NCI-H1694 treated with DMSO at 0.1 percent for 48 hours (cell line): ENCODE measurements at places on chromosomes 13 and 19.

DNA sequence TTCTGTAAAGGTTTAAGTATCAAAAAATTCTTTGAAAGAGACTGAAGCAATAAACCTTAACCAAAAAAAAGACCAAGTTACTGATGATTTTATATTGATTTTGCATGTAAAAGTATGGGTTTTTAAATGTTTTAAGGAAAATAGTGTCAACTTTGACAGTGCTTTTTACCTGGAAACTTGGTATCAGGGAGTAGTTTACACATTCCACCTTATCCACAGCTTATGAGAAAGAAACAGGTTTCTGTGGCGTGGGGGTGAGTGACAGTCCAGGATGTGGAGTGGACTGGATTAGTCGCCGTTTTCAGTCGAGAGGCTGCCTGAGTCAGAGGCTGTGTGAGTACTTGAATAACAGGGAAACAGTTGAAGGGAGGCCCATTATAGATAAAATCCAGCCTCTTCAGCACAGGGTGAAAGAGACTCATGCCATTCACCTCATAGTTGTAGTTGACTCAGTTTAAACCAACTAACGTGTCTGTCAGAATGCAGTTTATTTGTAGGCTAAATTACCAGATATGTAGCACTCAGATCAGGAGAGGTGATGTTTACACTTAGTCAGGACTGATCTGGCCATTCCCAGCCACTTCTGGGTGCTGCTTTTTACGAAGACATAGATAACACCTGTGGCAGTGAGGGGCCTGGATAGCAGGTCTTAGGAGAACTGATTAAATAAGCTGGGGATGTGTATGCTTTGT is 595 bp upstream of the GPR183 start:
- no peak for DNase-seq

DNA sequence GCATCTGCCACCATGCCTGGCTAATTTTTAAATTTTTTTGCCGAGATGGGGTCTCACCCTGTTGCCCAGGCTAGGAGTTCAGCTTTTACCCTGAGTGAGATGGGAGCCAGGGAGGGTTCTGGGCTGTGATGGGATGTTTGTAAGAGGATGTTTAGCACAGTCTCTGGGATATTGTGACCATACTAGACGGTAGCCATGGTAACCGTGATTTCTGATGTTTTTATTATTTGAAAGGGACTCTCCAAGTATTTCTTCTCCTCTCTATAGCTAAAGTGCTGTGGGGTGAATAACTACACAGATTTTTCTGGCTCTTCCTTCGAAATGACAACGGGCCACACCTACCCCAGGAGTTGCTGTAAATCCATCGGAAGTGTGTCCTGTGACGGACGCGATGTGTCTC is 10.4 kb downstream of the TSPAN16 start:
- no peak for DNase-seq

DNA sequence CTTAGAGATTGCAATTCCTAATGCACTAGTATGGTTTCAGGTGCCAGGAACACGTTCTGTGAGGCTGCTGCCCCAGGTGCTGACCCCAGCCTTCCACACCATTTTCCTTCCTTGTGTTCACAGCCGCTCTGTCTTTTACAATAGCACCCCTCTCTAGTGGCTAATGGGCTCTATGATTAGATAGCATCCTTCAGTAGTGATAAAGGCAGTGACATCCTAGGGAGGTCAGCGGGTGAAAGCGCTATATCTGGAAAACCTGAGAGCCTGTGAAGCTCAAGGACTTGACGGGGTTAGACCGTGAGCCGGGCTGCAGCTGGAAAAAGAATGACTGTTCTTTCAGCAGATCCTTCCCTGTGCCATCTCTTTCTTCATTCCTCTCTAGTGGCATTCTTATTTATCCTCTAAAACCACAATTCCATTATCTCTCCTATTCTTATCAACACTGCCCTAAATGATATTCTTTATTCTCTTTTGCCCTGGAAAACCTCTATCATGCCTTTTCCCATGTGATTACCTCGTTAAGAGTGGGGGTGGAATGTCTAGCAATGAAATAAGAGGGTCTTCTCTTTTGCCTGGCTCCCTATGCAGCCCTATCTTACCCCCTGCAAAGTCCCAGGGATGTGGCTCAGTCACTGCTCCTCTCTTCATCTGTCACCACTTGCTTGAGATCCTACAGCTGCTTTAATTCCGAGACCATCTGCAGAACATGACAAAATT is 21.8 kb downstream of the ALOX5AP start:
- DNase-seq: no peak

- no peak for DNase-seq
These were observed 19.2 kb upstream of the LPAR6 start for GRCh38 chr13:48431987-48432615.

DNA sequence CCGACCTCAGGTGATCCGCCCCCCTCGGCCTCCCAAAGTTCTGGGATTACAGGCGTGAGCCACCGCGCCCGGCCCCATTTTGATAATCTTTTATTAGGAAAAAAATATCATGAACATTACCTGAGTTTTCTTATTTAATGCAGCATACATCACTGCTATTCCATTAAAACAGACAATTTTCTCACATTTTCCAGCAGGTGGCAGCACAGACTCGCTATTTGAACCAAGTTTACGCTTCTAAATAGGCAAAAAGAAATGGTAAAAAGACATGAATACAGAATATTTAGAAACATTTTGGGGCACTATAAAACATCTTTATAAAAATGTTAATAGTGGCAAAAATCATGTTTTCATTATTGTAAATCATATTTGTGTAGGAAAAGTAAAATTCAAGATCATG is 903.1 kb downstream of the SLITRK6 start:
- DNase-seq: peak; percentile 36
